ENCODE measurements at places on chromosomes 7 and 10.
A peak's percentile ranks its signal among the peaks of the same experiment; 100 is the strongest.

- no peak for DNase-seq
These were observed 2.2 kb downstream of the MTG1 start for GRCh38 chr10:133396035-133396624.

DNA sequence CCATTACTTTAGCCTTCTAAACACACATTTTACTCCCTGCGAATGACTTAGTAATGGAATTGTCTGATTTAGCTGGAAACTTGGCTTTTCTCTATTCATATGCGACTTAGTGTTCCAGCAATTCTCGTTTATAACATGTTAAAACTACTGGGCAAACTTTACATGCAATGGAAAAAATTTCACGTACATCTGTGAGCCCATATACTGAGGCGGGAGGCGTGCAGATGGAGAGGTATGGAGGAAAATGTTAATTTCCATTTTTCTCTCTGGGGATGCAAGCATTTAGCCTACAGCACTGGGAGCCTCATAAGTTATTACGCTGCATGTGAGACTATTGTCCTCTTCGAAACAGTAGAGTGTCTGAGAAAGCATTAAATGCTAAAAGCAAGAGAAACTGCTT, 591.5 kb upstream of the ANKRD30A start:
- DNase-seq = no peak

GRCh38 chr7:16084370-16084769, 337.0 kb downstream of the CRPPA start:
- DNase-seq = no peak

DNA sequence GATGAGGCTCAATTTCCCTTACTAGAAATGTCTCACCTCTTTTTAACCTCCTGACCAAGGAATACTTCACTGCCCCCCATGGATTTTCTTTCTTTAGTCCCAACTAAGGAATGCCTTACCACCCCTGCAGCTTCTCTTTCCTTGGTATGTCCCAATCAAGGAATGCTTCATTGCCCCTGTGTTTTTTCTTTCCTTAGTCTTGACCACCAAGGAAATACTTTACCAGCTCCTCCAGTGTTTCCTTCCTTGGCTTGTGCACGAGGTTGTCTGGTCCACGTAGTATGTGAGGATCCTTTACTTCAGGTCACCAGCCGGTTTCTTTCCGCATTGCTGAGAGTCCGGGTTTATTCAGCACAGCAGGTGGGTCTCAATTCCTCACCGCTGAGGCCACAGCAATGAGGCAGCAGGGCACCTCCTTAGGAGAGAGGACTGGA, 59.3 kb downstream of the CYP2C9 start:
- no peak for DNase-seq

DNA sequence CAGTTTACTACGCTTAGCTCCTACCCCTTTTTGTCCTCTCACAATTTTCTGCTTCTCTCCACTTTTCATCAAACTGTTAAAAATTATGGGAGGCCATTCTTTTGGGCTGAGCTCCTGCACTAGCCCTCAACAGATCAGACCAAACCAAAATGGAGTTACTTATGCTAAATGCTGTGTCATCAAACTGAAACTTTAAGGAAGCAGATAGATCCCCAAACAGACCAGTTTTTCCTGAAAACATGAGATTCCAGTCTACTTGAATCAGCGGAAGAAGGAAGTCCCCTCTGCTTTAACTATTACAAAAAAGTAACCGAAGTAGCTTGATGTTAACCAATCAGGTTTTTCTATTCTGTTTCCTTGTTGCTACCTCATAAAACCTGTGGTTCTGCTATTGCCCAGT, 20.6 kb downstream of the FANK1 start:
- DNase-seq = no peak

DNA sequence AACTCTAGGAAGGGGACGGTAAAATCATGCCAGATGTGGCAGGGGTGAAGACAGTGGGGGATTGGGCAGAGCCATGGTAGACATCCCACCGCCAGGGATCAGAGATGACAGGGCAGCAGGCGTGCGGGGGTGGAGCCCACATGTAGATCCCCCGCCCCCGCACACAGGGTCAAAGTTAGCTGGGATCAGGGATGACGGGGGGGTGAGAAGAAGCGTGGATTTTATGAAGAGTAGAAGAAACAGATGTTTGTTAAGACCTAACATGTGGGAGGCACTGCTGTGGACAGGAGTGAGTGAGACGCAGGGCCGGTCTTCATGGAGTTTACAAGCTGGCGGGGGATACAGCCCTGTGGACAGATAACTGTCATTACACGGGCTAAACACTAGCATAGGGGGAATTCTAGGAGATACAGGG, 154.0 kb upstream of the KLF14 start:
- peak; percentile 52 for DNase-seq

DNA sequence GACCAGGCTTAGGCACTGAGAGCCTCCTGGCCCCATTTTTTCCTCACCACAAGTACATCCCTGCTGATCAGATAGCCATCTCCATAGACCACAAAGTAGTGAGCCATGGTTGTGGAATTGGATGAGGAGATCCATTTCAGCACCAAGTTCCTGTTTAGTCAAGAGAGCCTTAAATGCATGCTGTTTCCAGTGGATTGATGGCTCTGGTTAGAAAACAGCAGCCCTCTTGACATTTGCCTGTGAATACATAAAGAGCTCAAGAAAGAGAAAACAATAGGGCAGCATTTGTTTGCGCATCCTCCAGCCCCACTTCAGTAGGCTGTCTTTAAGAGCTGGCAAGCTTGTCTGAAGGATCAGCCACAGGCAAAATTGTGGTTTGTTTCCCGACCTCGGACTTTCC, 251.2 kb downstream of the POU6F2 start:
- DNase-seq = no peak

DNA sequence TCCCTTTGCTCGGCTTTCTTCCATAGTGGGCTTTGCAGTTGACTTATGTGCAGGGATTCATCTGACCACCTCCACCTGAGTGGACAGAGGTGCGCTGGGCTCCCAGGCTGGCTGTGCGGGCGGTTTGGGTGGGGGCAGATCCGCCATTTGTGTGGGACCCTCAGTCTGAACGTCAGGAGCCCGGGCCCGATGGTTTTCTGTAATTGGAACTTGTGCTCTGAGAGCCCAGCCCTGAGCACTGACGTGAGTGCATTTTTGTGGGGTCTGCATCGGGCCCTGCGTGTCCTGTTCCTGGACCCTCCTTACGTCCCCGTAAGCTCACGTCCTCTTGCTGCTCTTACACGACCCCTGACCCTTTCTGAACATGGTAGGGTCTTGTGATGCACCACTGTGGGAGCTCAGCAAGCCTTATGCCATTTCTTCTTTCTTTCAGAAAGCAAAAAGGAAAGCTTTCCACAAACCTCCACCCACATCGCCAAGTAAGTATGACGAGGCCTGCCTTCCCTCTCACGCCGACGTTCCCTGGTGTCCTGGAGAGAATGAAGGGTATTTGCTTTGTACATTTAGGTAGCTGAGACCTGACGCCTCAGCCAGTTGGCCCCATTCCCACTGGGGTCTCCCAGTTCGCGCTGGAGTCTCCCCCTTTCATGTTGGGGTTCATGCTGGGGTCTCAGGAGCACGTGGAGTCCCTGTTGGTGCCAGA, 9.9 kb downstream of the IQCE start:
- DNase-seq = no peak

DNA sequence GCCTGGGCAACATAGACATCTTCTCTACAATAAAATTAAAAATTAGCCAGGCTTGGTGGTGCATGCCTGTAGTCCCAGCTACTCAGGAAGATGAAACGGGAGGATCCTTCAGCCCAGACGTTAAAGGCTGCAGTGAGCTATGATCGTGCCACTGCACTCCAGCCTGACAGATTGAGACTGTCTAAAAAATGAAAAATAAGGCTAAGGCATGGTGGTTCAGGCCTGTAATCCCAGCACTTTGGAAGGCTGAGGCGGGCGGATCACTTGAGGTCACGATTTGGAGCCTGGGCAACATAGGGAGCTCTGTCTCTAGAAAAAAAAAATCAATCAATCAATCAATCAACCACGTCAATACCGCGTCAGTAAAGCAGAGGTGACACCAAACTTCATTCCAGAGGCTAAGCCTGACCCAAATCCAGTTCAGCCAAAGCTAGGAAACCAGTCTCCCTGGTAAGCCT, 31.1 kb downstream of the MRPS24 start:
- no peak for DNase-seq

DNA sequence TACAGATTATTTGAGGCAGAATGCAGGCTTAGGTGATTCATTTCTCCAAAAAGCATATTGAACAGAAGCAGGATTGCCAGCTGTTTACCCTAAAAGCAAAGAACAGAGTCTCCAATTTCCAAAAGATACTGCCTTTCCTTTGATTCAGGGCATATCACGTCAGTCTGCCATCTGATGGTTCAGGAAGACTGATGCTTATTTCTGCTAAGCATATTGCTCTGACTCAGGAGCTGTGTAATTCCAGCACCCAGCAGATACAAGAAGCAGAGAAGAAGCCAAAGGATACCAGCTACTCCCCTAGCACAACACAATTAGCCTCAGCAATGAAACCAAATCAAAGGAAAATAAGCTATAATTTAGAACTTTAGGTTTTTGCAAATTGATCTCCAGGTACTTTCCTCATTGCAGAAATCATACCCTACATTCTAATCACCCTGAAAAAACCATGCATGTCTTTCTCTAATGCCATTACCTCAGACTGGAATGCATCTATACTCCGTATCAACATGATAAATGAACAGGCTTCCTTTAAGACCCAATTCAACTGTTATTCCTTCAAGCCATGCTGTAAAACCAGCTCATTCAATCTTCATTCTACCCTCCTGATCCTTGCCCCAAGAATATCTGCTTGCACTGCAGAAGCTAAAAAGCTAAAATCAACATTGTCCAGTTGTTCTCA, 55.1 kb downstream of the ABI1 start:
- no peak for DNase-seq

DNA sequence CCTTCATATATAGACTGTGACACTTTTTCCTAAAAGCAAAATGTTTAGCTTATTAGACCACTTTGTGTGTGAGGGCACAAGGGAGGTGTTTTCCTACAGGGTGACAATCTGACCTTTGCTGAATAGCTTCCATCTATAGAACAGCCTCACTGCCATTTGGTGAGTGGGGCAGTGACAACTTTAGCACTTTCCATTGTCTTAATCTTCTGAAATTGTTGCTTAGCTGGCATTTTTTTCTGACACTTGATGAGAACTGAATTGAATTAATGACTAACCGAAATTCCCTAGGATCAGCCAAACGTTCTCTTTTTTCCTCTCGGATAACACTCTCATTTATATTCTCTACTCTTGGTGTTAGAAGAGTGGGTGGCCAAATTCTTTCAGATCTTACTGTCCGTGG, 30.2 kb downstream of the KDM7A start:
- no peak for DNase-seq

GRCh38 chr7:116239434-116239833, 29.1 kb downstream of the TES start:
- no peak for DNase-seq

DNA sequence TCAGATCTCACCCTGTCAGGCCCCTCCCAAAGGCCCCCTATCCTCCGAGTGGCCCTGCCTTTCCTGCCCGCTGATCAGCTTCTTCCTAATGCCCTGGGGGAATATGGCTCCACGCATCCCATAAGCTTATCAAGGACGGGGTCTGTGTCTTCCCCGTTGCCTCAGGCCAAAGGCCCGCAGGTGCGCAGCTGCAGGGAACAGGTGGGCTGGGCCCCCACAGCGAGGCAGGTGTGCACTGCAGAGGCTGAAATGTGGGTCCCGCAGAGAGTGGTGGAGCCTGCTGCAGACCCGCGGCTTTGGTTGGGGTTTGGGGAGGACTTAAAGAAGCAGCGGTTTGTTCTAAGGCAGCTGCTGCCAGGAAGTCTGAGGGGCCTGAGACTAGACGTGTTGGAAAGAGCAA, 220.8 kb upstream of the TCERG1L start:
- DNase-seq = no peak

DNA sequence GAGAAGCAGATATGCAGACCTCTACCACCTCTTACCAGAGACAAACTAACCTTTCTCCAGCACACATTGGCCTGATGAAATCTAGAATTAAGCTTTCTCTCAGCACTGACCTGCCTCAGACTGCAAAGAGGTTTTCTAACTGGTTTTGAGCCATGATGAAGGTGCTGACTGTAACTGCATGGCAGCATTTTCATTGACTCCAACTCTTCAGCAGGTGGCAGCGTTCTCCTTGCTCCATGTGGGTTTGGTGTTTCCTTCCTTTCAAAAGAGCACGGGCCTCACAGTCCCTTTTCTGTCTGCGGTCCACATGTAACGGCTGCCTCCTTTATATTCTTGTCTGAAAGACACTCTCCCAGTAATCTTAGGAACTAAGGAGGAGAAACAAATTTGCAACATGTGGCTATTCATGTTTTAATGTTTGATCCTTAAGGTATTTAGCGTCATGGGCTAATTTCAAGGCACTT, 12.6 kb downstream of the KLLN start:
- peak; percentile 44 for DNase-seq

GRCh38 chr10:4653160-4653559, 172.8 kb upstream of the AKR1E2 start:
- no peak for DNase-seq

GRCh38 chr10:92544296-92544695, 29.6 kb downstream of the IDE start:
- no peak for DNase-seq

DNA sequence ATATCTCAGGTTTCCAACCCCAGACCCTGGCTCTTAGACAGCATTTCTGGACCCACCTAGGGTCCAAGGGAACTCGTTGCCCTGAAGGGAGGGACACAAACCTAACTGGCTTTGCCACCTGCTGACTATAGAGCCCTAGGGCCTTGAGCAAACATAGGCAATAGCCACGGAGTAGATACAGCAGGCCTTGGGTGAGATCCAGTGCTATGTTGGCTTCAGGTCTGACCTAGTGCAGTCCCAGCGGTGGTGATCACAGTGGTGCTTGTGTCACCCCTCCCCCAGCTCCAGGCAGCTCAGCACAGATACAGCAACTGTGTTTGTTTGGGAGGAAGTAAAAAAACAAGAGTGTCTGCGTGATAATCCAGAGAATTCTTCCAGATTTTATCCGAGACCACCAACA, 9.7 kb upstream of the TNKS2 start:
- DNase-seq = no peak

GRCh38 chr7:47535035-47535703, 46.7 kb downstream of the TNS3 start:
- no peak for DNase-seq

GRCh38 chr7:100418930-100419659, 9.4 kb downstream of the ZCWPW1 start:
- DNase-seq = no peak

- DNase-seq = no peak
These were observed 234.2 kb downstream of the PRPF18 start for GRCh38 chr10:13820964-13821337.

- DNase-seq = no peak
These were observed 57.0 kb downstream of the HECTD2 start for GRCh38 chr10:91467114-91467513.

DNA sequence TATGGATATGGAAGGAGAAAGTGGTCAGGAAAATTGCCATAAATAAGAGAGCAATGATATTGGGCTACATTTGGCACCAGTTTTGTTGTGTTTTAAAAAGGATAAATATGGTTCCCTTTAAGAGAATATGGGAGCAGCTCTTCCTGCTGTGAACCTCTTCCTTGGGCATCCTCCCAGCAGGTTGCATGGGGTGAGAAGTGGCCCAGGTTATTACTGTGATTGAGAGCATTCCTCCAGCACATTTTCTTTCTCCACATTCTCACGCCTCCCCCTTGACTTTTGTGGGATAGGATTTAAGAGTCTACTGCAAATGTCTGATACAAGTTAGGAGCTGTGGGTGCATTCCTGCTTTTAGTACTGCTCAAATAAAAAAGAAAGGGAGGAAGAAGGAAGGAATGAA, 214.8 kb downstream of the POU6F2 start:
- no peak for DNase-seq
